CD8-positive, alpha-beta memory T cell (primary cell): ENCODE measurements at places on chromosomes 12 and 14. TPM values are rescaled to one million over a fixed set of nuclear protein-coding genes. Genes with fewer than 3 reads are reported as not detected.

Gene TC2N
- 228 TPM for polyA plus RNA-seq

Gene APOF
- polyA plus RNA-seq = not detected

Gene PRKD1
- not detected for polyA plus RNA-seq

Gene VRTN
- not detected for polyA plus RNA-seq

Gene INSM2
- not detected for polyA plus RNA-seq

Gene CHMP4A
- 159 TPM for polyA plus RNA-seq

DNA sequence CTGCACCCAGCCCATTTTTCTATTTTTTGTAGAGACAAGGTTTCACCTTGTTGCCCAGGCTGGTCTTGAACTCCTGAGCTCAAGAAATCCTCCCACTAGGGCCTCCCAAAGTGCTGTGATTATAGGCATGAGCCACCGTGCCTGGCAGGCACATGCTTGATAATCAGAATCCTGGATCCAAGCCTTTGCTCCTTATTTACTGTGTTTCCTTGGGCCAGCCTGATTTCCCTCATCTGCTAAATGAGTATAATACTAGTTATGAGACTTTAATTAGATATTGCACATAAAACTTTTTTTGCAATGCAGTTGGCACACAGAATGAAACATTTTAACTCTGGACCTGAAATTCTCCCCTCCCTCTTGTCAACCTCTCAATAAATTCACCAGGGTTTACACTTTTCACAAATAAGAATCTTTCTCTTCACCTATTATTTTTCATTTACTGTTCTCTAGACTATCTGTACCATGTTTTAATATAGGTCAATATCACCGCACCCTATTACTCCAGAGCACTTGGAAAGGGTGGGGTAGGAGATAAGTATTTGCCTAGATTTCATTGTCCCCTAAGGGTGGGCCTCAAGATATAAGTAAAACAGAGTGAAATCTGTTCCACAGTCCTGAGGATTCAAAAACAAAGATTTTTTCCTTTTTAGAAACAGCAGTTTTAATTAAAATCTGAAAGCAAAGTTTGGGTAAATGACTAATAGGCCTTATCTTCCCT, 69.2 kb upstream of the NR2C1 start:
- no peak overlapping the region for H3K4me3 ChIP-seq
- no peak overlapping the region for H3K27ac ChIP-seq
- H3K4me1 ChIP-seq = no peaks in the 10 kb centered on the region
- no peak for DNase-seq

- no peak for DNase-seq
- H3K27me3 ChIP-seq = no peaks in the 10 kb centered on the region
- no peaks in the 10 kb centered on the region for H3K4me1 ChIP-seq
- no peak overlapping the region for H3K4me3 ChIP-seq
- no peaks in the 10 kb centered on the region for H3K36me3 ChIP-seq
- H3K27ac ChIP-seq = no peak overlapping the region
Measured at GRCh38 chr14:28467611-28468010, 299.0 kb upstream of the FOXG1 start.

- DNase-seq = no peak
- no peaks in the 10 kb centered on the region for H3K36me3 ChIP-seq
- H3K4me1 ChIP-seq = no peaks in the 10 kb centered on the region
Measured at GRCh38 chr14:23345987-23346692, 6.5 kb downstream of the SLC22A17 start.

- H3K4me1 ChIP-seq = no peaks in the 10 kb centered on the region
- no peaks in the 10 kb centered on the region for H3K27me3 ChIP-seq
- H3K27ac ChIP-seq = no peak overlapping the region
- H3K4me3 ChIP-seq = no peak overlapping the region
- DNase-seq = no peak
- H3K36me3 ChIP-seq = no peaks in the 10 kb centered on the region
Measured at GRCh38 chr12:11026118-11026517, 3.7 kb upstream of the TAS2R19 start.

DNA sequence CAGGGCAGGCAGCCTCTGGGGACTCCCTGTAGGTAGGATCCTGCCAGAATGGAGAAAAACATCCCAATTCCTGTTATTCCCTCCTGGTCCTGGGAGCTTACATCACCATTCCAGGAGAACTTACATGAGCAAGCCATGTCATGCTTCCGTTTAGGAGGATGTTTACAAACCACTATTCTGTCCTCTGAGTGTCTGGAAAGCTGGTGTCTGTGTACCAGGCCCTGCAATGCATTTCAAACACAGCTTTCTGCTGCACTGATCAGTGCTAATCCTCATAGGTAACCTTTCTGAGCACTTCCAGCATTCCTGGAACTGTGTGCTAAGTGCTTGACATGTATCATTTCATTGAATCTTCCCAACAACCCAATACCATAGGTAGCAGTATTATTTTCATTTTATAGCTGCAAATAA, 19.8 kb upstream of the MAP1LC3B2 start:
- DNase-seq = no peak
- H3K36me3 ChIP-seq = no peaks in the 10 kb centered on the region
- no peaks in the 10 kb centered on the region for H3K4me1 ChIP-seq
- no peak overlapping the region for H3K27ac ChIP-seq
- H3K27me3 ChIP-seq = no peaks in the 10 kb centered on the region

- no peaks in the 10 kb centered on the region for H3K27me3 ChIP-seq
- H3K4me3 ChIP-seq = no peak overlapping the region
- H3K36me3 ChIP-seq = no peaks in the 10 kb centered on the region
- H3K4me1 ChIP-seq = no peaks in the 10 kb centered on the region
Measured at GRCh38 chr14:20714593-20715250, 26.2 kb downstream of the ANG start.

DNA sequence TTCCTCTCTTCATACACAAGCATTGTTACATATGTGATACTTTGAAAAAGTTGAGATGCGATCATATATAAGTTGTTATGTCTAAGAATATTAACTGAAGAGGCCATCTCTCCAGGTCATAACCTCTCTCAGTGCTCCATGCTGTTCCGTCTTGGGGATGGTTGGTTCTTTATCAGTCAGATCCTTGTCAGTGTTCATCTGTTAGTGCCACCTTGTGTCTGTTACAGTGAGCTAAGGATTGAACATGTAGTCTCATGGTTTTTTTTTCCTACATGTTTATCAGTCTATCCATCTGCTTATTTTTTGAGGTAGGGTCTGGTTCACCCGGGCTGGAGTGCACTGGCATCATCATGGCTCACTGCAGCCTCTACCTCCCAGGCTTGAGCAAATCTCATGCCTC, 30.5 kb downstream of the EP400 start:
- H3K27ac ChIP-seq = no peak overlapping the region
- no peak for DNase-seq
- H3K4me1 ChIP-seq = no peaks in the 10 kb centered on the region
- H3K4me3 ChIP-seq = no peak overlapping the region
- peaks cover 13% of the 10 kb centered on the region for H3K36me3 ChIP-seq

GRCh38 chr12:95316798-95317197, 99.2 kb downstream of the VEZT start:
- no peaks in the 10 kb centered on the region for H3K36me3 ChIP-seq
- H3K4me3 ChIP-seq = no peak overlapping the region
- no peaks in the 10 kb centered on the region for H3K27me3 ChIP-seq

DNA sequence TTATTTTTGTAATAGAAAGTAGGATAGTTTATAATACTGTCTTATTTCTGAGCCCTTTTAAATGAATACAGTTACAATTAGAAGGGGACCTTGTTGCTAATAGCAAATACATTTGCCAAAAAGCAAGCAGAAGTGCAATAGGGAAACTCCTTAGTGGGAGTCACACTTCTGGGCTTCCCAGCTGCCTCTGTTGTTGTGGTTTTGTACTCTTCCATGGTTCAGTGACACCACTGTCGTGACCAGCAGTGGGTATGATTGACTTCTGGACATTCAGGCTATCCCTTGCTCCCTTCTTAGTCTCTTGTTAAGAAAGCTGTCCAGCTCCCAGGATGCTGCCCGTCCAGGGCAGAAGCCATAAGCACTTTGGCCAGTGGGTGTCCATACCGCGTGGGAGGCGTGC, 22.6 kb downstream of the TCTN1 start:
- no peak overlapping the region for H3K4me3 ChIP-seq
- no peaks in the 10 kb centered on the region for H3K36me3 ChIP-seq
- no peaks in the 10 kb centered on the region for H3K27me3 ChIP-seq
- H3K4me1 ChIP-seq = no peaks in the 10 kb centered on the region
- no peak for DNase-seq

GRCh38 chr12:28539691-28540323, 349.6 kb downstream of the CCDC91 start:
- H3K4me3 ChIP-seq = no peak overlapping the region
- H3K27me3 ChIP-seq = no peaks in the 10 kb centered on the region
- DNase-seq = no peak
- no peak overlapping the region for H3K27ac ChIP-seq
- no peaks in the 10 kb centered on the region for H3K4me1 ChIP-seq
- H3K36me3 ChIP-seq = no peaks in the 10 kb centered on the region

- H3K27me3 ChIP-seq = no peaks in the 10 kb centered on the region
- H3K27ac ChIP-seq = no peak overlapping the region
- H3K36me3 ChIP-seq = no peaks in the 10 kb centered on the region
- no peak overlapping the region for H3K4me3 ChIP-seq
- no peak for DNase-seq
- no peaks in the 10 kb centered on the region for H3K4me1 ChIP-seq
Measured at GRCh38 chr14:82562881-82563280, 1029.2 kb upstream of the SEL1L start.

- no peak overlapping the region for H3K27ac ChIP-seq
- H3K36me3 ChIP-seq = peaks cover 11% of the 10 kb centered on the region
- no peak overlapping the region for H3K4me3 ChIP-seq
Measured at GRCh38 chr12:64407342-64408223, 3.4 kb downstream of the XPOT start.

GRCh38 chr14:77046721-77047120, 18.2 kb upstream of the IRF2BPL start:
- no peak overlapping the region for H3K27ac ChIP-seq
- H3K4me1 ChIP-seq = peaks cover 47% of the 10 kb centered on the region
- no peaks in the 10 kb centered on the region for H3K36me3 ChIP-seq
- H3K27me3 ChIP-seq = no peaks in the 10 kb centered on the region

GRCh38 chr14:42163136-42163535, 556.5 kb downstream of the LRFN5 start:
- H3K4me3 ChIP-seq = no peak overlapping the region
- H3K27me3 ChIP-seq = no peaks in the 10 kb centered on the region
- H3K27ac ChIP-seq = no peak overlapping the region
- no peaks in the 10 kb centered on the region for H3K4me1 ChIP-seq

DNA sequence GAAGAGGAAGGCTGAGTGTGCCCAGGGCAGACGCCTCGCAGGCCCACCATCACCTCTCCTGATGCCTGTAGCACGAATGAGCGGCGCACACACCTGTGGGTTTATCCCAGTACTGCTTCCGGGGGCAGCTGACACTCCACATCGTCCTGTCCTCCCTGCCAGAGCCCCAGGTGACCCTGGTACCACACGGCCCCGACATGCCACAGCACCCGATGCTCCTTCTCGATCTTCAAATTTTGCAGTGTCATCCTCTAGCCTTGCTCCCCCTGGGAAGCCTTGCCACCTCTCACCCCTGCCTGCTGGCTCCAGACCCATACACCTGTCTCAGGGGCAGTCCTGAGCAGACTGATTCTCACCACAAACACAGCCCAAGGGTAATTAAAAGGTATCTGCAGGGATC, 40.6 kb downstream of the ANO2 start:
- no peak for DNase-seq
- H3K4me1 ChIP-seq = no peaks in the 10 kb centered on the region
- no peaks in the 10 kb centered on the region for H3K27me3 ChIP-seq
- no peaks in the 10 kb centered on the region for H3K36me3 ChIP-seq

- DNase-seq = no peak
- H3K4me1 ChIP-seq = no peaks in the 10 kb centered on the region
- no peak overlapping the region for H3K27ac ChIP-seq
- no peaks in the 10 kb centered on the region for H3K27me3 ChIP-seq
Measured at GRCh38 chr12:13691598-13691997, 289.8 kb downstream of the GRIN2B start.

DNA sequence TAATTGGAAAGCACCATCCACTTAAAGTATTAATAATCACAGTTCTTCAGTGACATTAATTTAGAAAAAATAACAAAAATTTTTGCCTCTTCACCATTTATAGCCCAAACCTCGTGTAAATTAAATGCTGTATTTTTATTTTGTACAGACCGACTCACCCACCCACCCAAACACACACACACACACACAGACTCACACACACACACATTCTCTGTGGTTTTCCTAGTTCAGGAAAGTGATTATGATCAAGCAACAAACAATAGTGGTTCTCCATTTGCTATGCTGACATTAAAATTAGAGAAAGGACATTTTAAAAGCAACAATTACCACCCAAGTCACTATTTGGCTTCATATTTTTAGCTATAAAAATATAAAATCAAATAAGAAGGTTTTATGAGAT, 112.5 kb upstream of the FLRT2 start:
- H3K27me3 ChIP-seq = no peaks in the 10 kb centered on the region
- H3K36me3 ChIP-seq = no peaks in the 10 kb centered on the region
- no peak overlapping the region for H3K27ac ChIP-seq
- no peak overlapping the region for H3K4me3 ChIP-seq
- DNase-seq = no peak
